ENCODE measurements at places on chromosomes 2 and 18.
A peak's percentile ranks its signal among the peaks of the same experiment; 100 is the strongest.

- DNase-seq: no peak
These were observed 883.2 kb downstream of the SLC4A3 start for GRCh38 chr2:220510668-220511067.

GRCh38 chr18:74378179-74378682, 62.6 kb downstream of the C18orf63 start:
- no peak for DNase-seq

- no peak for DNase-seq
These were observed 11.3 kb downstream of the PTPRN start for GRCh38 chr2:219297766-219298456.

- no peak for DNase-seq
These were observed 8.2 kb upstream of the APOB start for GRCh38 chr2:21052044-21052443.

- DNase-seq: no peak
These were observed 468.3 kb upstream of the GYPC start for GRCh38 chr2:126187668-126188067.

- no peak for DNase-seq
These were observed 82.1 kb downstream of the TMEM163 start for GRCh38 chr2:134636714-134637113.

GRCh38 chr2:16031058-16031847, 90.9 kb downstream of the MYCN start:
- DNase-seq: peak; percentile 69

DNA sequence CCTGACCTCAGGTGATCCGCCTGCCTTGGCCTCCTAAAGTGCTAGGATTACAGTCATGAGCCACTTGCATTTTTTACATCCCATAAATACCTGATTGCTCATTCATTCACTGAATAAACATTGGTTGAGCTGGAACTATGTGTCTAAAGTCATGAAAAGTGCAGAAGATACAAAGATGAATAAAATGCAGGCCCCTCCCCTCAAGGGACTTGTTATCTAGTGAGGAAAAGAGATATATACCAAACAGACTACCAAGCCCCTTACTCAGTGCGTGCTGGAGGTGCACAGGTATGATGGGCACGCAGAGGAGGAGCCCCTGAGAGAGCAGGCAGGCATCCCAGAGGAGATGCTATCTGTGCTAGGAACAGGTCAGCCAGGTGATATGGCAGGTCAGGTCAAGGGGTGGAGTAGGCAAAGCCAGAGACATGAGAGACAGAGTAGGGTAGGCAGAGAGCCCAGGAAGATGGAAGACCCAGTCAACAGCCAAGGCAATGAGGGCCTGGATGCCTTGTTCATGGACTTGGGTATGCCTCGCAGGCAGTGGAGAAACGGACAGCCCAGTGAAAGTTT, 7.7 kb downstream of the FHL2 start:
- no peak for DNase-seq

GRCh38 chr2:25590921-25591505, 82.4 kb downstream of the DTNB start:
- DNase-seq: peak; percentile 81

DNA sequence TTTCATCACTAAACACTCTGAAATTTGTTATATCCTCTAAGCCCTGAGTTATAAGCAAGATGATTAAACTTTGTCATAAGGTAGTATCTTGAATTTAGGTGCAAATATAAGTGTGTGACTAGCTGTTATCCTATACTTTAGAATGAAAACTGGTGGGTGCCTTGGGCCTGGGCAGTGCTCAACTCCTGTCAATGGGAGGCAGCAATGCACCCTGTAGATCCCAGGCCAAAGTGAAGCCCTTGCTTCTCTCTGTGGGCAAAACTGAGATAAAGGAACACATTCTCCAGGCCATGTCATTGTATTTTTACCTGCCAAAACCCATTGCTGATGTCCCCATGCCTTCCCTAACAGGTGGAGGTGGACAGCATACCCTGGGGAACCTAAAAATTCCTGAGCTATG, 525.2 kb downstream of the TNS1 start:
- DNase-seq: no peak

DNA sequence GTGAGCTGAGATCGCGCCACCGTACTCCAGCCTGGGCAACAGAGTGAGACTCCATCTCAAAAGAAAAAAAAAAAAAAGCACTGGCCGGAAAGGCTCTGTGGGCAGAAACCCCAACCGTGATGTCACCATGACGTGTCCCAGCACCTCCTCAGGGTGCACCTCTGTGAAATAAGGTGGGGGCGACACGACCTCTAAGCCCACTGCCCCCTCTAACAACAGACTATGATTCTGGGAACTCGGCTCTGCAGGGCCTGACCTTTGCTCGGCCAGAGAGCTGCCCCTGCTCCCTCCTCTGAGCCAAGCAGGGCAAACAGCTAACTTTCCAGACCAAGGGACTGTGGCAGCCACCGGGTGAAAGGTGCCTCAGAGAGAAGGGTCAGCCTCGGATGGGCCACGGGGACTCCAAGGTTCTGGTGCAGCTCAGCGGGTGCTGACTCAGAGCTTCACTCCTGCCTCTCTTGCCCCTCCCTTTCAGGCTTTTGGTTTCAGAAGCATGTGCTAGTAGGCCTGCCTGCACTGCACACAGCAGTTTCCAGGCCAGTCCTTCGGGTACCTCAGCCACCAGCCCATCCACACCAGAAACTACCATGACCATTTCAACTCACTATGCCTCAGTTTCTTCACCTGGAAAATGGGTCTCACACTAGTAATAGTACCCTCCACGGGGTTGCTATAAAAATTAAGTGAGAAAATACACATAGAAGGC, 8.0 kb downstream of the TMBIM1 start:
- peak; percentile 34 for DNase-seq

DNA sequence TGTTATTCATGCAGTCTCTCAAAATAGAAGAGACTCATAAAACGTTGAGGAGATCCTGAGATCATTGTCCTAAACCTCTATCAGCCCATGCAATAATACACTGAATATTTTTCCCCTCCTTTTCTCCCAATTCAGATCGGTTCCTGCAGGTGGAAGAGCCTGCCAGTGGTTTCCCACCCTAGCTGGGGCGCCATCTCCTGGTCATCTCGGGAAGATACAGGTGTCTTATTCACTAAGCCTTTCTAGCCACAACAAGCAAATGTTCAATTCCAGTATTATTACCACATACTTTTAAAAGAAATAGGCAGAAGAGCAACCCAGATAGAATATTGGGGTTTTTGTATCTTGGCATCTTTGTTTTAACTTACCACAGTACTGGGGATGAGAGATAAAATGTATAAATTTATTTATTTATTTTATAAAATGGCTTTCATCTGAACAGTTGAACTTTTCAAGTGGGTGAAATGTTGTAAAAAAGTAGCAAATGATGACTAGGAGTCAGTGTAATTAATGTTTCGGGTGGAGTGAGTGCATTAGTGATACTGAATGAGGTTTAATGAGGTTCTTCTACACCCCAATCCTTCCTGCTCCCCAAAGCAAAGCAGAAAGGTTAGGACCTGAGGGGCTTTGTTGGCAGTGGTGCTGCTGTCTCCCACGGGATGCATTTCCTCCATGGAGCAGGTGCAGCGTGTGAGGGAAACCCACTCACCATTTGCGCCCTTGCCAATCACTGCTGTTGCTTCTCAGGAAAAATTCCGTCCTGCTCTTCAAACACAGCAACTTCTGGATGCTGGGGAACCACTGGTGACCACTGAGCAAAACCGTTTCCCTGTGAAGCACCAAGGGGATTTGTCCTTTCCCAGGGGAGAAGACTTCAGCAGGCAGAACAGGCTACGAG, 147.1 kb upstream of the FHL2 start:
- DNase-seq: peak; percentile 75

DNA sequence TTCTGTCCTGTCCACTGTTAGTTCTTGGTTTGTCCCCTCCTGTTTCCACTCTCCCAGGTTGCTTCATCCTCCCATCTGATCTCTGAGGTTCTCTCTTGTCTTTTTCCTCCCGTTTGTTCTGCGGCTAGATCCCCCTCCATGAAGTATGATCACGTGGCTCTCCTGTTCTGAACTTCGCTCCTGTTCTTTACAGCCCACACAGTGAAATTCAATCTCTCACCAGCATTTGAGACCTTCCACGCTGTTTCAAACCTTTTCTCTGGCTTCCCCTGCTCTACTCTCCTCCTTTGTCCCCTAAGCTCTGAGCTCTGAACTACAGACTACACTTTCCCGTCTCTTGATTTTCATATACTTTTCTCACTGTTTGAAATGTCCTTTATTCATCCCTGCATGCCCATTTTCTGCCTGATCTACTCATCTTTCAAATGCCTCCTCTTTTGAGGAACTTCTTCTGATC, 83.5 kb downstream of the OSBPL6 start:
- no peak for DNase-seq

- no peak for DNase-seq
These were observed 995 bp downstream of the MBD5 start for GRCh38 chr2:148021886-148022285.

- DNase-seq: no peak
These were observed 143.9 kb upstream of the ITGA6 start for GRCh38 chr2:172283476-172283875.

DNA sequence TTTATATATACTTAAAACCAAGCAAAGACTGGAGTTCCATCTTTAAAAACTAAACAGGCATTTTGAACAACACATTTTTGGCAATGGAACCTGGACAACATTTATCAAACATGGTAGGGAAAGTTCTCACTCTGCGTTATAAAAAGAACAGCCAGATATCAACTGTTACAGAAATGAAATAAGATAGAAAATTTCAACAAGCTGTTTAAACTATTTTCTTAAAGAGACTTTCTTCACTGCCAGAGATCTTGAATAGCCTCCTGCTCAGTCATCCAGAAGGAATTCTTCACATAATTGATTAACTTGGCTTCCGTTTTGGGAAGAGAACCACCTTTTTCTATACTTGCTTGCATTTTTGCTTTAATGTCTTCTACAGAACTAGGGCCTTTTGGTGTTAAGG, 166.0 kb upstream of the PIK3C3 start:
- DNase-seq: no peak

DNA sequence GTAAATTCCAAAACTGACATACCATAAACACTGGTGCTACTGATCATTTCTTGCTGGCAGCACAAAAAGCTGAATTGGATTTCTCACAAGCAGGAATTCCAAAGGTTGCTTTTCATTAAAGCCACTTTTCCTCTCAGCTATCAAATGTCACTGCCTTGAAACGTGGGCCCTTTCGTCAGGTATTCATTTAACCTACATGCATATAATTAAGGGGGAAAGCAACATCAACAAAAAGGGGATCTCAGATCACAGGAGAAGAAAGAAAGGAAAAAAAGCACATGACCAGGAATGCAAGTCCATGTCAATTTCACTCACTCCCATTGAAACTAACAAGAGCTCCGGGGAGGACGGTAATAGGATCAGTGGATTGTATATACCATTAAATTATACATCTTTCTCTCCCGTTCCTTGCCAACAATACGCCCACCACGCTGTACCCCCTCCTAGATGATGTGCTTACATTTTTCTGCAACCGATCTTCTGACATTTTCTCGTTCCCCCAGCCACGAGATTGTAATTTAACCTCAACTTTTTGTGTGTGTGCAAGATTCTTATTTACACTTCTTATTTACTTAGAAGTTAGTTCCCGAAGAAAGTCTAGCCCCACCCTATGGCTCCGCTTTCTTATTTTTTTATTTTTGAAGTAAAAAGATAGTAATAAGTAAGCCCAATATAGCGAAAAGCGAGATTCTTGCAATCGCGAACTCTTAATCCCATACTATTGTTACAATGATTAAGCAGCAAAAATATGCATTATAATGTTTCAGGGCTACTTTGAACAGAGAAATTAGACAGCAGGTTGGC, 725 bp downstream of the FIGN start:
- no peak for DNase-seq

DNA sequence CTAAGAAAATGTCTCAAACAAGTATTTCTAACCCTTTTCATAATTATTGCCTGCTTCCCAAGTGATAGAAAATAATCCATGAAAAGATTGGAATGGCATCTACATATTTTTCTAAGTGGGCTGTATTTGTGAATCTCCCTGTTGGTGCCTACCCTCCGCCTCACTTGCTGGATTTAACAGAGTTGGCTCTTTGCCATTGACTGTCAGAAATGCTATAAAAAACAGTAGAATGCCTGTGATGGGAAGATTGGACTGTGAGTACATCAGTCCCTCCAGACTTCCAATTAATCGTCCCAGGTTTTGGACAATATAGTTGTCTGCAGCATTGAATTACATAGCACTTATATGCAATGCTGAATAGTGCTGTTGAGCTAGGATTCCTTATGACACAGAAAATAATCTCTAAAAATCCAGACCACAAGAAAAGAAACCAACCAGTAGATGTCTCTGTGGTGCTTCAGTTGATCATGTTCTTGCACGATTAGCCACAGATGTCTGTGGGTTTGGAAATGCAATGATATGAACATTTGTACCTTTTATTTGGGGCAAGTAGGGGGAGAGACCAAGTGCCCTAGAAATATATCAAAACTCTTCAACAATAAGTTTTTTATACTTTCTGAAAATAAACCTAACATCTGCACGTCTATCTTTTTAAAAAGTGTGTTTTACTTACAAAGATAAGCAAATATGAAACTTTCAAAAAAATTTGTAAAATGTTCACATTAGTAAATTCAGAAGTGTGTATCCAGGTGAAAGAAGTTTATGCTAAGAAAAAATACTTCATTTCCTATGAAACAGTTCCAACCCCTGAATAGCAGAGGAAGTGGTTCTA, 88.5 kb downstream of the DYNAP start:
- no peak for DNase-seq

DNA sequence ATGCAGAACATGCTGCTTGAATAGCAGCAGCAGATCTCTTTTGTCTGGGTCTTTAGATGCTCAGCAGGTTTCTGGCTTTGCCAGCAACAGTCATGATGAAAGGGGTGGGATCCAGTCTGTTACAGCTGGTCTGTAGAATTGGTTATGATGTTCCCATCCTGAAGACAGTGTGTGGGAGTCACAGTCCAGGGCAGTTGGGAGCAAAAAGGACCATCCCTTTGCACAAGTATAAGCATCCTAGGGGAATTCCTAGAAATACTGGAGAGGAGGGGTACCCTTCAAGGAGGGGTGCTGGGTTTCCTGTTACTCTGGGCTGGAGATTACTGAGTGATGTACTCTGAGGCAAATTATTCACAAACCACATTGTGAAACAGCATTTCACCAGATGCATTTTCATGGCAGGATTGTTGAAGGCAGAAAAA, 119.9 kb upstream of the RND3 start:
- no peak for DNase-seq

DNA sequence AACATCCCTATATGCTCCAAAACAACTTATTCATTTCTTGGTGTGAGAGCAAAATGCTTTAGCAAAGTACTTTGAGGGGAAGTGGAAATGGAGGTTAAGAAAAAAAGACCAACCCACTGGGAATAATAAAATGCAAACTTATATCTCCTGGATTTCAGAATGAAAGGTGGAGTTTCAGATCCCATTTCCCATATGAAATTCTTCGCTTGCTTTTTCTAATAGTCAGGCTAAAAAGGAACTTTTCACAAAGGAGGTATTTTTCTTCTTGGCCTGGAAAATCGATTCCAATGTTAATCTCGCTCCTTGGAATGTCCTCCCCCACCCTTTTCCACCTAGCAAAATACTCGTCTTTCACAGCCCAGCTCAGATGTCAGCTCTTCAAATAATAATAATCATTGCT, 360.9 kb downstream of the LPIN1 start:
- no peak for DNase-seq

- no peak for DNase-seq
These were observed 921.1 kb downstream of the SOCS6 start for GRCh38 chr18:71209944-71210343.

- DNase-seq: no peak
These were observed 61.9 kb upstream of the CREB1 start for GRCh38 chr2:207467716-207468347.
